Stimulated activated CD4-positive, alpha-beta T cell treated with anti-CD3 and anti-CD28 coated beads, Interleukin-12 subunit alpha, Interleukin-12 subunit beta, amount 100 ng/mL, for 24 hours (primary cell): ENCODE measurements at places on chromosomes 16 and 17.

DNA sequence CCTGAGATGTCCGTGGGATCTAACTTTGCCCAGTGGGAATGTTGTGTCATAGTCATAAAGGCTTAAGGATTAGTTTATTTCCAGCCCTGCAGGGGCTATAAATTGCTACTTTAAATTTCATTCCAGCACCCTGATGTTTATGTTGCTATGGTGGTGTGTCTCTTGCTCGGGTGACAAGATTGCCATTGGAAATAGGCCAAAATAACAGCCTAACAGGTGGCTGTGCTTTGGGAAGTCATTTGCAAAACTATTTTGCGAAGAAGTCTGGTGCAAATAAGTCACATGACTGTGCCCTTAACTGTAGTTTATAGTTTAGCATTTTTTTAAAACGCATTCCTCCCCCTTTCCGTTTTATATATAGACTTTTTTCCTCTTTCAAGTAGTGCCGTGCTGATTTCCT lies 23.1 kb downstream of the PITPNC1 start:
- DNase-seq, result no peak

GRCh38 chr16:80527297-80527696 lies 13.5 kb upstream of the DYNLRB2 start:
- peak; percentile 52 for DNase-seq

- no peak for DNase-seq
Observed at GRCh38 chr16:85583491-85584181, 29.5 kb upstream of the GSE1 start.

DNA sequence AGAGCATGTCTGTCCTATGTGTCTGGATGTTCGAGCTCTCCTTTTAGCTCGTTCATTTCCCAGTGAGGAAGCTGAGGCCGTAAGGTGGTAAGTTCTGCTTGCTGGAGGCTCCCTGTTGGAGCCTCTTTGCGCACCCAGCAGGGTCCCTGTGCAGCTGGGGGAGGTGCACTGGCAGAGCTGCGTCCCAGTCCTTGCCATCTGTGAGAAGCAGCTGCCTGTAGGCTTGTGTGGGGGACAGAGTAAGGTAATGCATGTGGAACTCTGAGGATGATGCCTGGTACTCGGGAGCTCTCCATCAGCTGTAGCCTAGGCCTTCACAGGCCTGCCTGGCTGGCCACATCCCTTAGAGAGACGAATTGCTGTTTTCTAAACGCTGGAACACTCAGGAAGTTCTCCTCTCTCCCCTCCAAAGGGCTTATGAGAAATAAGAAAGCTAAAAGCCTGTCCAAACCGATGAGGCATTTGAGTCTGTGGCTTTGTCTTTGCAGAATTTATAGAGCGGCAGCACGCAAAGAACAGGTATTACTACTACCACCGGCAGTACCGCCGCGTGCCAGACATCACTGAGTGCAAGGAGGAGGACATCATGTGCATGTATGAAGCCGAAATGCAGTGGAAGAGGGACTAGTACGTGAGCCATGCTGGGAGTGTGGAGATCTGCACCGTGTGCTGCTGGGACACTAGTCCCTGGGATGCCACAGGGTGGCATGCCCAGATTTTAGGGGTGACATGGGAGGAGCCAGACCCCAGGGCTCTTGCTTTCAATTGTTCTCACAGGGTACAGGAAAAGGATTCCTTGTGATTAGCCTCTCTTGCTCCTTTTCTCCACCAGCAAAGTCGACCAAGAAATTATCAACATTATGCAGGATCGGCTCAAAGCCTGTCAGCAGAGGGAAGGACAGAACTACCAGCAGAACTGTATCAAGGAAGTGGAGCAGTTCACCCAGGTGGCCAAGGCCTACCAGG lies 1.6 kb downstream of the NDUFB10 start:
- no peak for DNase-seq

GRCh38 chr17:32699247-32699646 lies 177.7 kb downstream of the MYO1D start:
- no peak for DNase-seq

DNA sequence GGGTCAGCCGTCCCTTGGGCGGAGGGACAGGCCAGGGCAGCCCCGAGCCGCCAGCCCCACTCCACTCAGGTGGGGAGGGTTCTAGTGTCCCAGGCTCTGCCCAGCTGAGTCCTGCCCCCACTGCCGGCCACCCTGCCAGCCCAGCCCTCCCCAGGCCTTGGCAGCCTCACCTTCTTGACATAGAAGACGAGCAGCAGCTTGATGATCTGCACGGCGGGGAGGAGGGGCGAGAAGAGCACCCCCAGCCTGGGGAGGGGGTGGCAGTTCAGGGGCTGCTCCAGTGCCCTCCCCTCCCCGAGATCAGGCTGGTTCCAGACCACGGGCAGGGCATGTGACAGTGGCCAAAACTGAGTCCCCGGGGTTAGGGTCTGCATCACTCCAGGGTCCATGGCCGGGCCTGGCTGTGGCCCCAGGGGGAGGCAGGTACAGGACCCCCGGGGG lies 9.7 kb downstream of the TMC6 start:
- DNase-seq, result no peak

DNA sequence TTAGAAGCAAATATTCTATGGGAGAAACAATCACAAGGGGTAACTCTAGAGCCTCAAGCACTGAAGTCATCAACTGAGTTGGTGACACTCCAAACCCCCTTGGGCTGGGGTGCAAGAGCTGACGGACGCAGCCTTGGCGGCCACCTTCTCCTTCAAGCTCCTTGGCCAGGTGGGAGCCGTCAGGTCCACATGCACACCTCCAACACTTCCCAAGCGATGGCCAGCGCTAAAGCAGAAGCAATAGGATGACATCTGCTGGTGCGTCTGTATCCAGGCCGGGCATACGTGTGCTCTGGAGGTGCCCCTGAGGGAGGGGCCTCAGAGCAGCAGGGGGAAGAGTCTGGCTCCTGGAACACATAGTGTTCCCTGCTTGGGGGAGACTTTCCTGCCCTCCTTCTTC lies 12.2 kb upstream of the FOXJ1 start:
- no peak for DNase-seq

DNA sequence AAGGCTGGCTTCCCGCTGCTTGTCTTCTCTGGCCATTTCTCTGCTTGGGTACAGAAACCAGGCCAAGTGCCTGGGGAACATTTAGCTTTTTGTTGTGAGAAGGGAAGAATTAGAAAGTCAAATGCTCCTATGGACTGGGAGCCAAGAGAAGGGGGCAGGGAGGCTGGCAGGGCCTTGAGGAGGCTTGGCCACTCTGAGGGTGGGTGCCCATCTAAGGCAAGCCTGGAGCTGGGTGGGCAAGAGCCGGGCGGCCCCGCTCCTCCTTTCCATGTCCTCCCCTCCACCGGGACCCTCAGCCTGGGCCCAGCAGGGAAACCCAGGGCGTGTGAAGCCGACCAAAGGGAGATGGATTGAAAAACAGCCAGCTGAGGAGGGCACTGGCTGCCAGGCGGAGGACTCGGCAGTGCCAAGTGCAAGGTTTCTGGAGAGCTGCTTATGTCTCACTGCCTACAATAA lies 69.4 kb downstream of the NTN1 start:
- DNase-seq, result no peak

DNA sequence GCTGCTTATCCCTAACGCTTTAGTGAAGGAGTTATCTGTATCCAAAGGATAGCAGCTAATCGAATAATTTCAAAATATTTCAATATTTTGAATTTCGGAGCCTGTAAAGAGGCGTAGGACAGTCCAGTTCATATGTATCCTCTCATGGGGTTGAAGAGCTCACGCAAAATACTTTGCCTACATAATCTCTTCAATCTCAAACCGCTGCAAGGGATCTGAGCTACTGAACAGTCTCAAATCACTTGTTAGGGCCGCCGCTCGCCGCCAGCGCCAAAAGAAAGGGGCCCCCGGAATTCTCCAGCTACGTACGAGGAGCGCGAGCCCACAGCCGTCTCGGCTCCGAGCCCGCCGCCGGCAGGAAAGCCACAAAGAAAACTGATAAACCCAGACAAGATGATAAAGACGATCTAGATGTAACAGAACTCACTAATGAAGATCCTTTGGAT lies 601 bp upstream of the RFWD3 start:
- peak; percentile 31 for DNase-seq

GRCh38 chr16:89827383-89828198 lies 684 bp upstream of the SPIRE2 start:
- no peak for DNase-seq

- DNase-seq, result no peak
Observed at GRCh38 chr16:69544088-69544487, 21.7 kb upstream of the NFAT5 start.

GRCh38 chr17:80796430-80796861 lies 195.2 kb upstream of the CHMP6 start:
- DNase-seq, result no peak

GRCh38 chr16:11990702-11991390 lies 14.3 kb downstream of the SNX29 start:
- DNase-seq, result no peak

DNA sequence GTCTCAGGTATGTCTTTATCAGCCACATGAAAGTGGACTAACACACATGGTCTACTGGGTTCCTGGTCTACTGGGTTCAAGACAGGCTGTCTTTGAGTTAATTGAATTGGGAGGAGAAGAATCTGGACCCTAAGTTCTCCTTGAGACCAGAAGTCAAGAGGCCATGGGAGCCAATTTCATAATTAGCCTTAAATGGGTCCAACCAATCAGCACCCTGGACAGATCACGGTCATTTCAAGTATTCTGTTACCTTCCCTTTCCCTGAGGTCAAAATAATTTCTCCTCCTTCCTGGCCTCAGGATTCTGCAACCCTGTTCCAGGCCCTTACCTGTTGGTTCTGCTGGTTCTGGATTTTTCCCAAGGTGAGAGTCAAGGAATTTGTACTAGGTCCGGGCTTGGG lies 23.8 kb downstream of the OSBPL7 start:
- DNase-seq, result no peak

DNA sequence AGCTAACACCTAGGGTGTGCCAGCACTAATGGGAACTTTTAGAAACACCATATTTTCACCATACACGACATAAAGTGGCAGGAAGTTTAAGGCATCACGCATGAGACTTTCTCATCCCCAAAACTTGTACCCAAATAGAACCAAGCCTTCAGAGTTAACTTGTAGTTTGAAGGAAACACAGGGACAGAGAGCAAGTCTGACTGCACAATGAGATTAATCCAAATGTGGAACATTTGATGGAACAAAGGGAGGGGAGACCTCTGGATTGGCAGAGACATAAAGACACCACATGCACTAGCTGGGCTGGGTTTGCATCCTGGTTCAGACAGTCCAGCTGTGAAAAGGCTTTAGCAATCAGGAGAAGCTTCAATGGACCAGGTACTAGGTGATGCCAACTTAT lies 24.1 kb downstream of the NPRL3 start:
- DNase-seq, result no peak

GRCh38 chr17:40485851-40486521 lies 15.4 kb downstream of the TNS4 start:
- DNase-seq, result no peak

- no peak for DNase-seq
Observed at GRCh38 chr17:32519228-32520103, 32.7 kb downstream of the CDK5R1 start.

DNA sequence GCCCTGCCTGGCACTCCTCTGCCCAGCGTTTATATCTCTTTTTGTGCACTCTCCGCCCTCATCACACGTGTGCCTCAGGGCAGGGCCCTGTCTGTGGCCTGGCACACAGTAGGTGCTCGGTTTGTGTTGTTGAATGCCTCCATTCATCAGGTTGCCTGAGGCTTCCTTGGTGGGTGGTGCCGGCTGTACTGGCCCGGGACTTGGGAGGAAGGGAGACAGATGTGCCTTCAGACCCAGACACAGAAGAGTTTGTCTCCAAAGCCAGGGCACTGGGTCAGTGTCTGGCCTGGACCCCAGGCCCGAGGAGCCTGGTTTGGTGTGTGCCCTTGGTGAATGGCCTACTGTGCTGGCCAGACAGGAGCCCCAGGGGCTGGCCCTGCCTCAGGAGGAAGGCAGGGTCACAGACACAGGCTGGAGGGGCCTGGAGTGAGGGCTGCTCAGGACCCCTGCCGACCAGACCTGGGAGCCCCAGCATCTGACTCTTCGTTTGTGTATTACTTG lies 71.6 kb downstream of the RAI1 start:
- DNase-seq, result no peak

DNA sequence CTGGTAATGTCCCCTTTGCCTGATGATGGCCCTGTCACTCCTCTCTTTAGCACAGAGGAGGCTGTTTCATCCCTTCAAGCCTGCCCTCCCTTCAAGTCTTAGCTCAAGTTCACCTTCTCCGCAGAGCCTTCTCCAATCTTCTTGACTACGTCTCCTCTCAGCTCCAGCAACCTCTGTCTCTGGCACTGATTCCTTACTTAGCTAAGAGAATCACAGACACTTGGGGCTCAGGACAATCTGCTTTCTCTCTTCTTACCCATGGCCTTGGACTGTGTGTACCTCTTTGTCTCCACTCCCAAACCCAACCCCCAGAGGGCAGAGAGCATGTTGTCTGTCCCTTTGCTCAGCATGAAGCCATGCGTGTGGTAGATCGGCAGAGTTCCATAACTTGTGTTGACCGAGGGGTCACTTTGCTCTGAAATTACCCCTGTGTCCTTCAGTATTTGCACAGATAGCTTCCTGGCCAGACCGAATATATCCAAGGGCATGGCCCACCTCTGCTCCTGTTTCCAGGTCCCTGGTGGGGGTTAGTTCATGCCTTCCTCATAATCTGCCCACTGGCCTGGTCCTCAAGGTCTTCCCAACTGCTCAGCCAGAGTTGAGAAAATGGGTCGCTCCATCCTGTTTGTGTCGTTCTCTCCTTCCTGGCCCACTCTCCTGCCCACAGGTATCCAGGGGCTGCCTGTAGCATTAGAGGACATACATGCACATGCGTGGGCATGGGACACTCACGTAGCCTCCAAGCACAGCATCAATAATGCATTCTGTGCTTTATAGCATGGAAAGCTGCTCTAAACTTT lies 41.6 kb downstream of the MAPT start:
- no peak for DNase-seq

GRCh38 chr16:3889059-3889458 lies 8.5 kb upstream of the CREBBP start:
- no peak for DNase-seq

- no peak for DNase-seq
Observed at GRCh38 chr17:10058921-10059683, 139.3 kb downstream of the GAS7 start.

DNA sequence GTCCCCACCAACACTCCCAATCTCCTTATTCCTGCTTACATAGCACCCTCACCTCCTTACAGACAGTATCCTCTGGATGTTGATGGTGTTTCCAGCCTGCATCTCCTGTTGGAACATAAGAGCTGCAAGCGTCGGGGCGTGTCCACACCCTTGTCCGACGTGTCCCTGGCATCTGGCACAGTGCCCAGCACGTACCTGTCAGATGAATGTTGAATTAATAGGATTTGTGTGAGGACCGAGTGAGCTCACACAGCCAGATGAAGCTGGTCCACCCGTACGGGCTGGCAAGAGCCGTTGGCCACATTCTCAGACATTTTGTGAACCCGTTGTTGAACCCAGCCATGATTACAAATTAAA lies 12.2 kb upstream of the CBX4 start:
- no peak for DNase-seq

GRCh38 chr17:63476854-63477479 lies at the start of gene ACE:
Gene ACE (plus strand): TSS chr17:63477061. CDS start chr17:63477095, 34 bp downstream.
- DNase-seq, result no peak

GRCh38 chr16:78277321-78278055 lies 178.0 kb downstream of the WWOX start:
- DNase-seq, result no peak

GRCh38 chr16:2969545-2970521 lies 685 bp downstream of the PAQR4 start:
- DNase-seq, result peak; percentile 58

GRCh38 chr17:16926061-16926511 lies 45.8 kb downstream of the TNFRSF13B start:
- DNase-seq, result no peak

- DNase-seq, result no peak
Observed at GRCh38 chr17:48601539-48602425, 3.0 kb downstream of the HOXB6 start.
